ENCODE measurements at places on chromosomes 3 and 15.

- DNase-seq: peak; percentile 58
These were observed 10.0 kb downstream of the TRPM1 start for GRCh38 chr15:31091481-31091880.

- DNase-seq: no peak
These were observed 110.5 kb upstream of the WNT5A start for GRCh38 chr3:55597641-55598040.

DNA sequence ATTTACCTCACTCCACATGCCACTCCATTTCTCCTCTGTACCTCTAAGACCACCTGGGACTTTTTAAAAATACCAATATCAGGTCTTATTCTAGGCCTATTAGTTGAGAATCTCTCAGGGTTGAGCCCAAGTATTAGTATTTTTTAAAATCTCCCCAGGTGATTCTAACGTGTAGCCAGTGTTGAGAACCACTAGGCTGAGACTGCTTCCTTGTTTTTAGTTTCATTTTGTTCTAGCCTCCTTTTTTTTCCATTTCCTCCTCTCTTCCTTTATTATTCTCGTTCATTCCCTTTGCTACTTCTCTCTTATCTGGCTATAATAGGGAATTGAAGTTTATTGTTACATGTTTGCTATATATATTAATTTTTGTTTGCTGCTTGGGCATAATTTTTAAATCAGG lies 217.8 kb upstream of the CD96 start:
- DNase-seq: no peak

- no peak for DNase-seq
These were observed 41.9 kb downstream of the FAM43A start for GRCh38 chr3:194727435-194728128.

- no peak for DNase-seq
These were observed 14.0 kb downstream of the FAN1 start for GRCh38 chr15:30917675-30918074.

GRCh38 chr15:96851613-96852012 lies 521.1 kb downstream of the NR2F2 start:
- DNase-seq: no peak

- DNase-seq: no peak
These were observed 13.7 kb downstream of the CLPX start for GRCh38 chr15:65171428-65171827.

GRCh38 chr3:179068779-179069530 lies 2.7 kb downstream of the ZMAT3 start:
- peak; percentile 63 for DNase-seq

DNA sequence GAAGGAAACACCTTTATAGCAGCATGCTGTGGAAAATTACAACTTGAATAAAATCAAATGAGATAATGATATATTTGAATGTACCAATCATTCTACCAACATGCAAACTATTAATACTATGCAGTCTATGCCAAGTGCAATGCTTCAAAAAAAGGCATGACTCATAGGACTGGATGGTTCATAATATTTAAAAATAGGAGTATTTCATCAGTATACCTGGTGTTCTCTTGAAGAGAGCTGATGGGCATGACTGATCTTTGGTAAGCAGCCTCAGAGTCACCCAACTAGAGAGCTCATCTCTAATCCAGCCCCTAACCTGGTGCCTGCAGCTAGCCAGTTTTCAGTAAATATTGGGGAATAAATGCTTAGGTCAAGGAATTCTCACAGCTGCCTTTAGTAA lies 434.7 kb upstream of the ARRDC4 start:
- no peak for DNase-seq

- no peak for DNase-seq
These were observed 64.3 kb downstream of the MINDY4B start for GRCh38 chr3:150840802-150841515.
